ENCODE measurements at places on chromosomes 3 and 15.

GRCh38 chr3:3586843-3587646, 212.2 kb upstream of the LRRN1 start:
- no peak for DNase-seq

DNA sequence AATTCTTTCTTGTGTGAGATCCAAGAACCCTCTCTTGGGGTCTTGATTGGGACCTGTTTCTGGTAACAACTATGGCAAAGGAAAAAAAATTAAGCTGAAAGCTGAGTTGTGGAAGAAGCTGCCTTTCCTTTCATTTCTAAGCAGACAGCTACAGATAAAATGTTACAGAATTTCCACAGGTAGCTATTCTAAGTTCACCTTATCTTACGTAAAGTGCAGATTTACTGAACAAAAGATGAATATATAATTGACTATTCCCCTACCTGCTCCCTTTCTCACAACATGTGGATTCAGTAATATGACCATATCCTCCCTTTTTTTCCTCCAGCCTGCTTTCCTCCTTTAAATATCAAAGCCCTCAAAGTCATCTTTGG, 36.6 kb downstream of the CLEC3B start:
- no peak for DNase-seq

- no peak for DNase-seq
Measured at GRCh38 chr3:100603469-100603868, 5.9 kb upstream of the ADGRG7 start.

GRCh38 chr3:168546707-168547106, 451.0 kb upstream of the GOLIM4 start:
- no peak for DNase-seq

DNA sequence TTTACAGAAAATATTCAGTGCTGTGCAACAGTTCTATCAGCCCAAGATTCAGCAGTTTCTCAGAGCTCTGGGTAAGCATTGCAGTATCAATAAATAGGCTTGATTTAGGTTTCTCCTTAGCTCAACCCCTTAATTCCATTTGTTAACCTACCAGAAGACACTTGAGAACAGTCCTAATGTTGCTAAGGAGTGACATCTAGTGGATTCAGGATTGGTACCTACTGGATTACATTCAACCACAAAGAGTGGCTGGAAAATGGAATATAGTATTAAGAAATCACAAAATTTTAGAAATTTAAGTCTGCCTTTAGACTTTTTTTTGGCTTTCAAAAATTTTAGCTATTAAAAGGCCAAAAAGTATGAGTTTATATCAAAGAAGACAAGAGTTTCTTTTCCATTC, 34.7 kb downstream of the POLG start:
- no peak for DNase-seq

GRCh38 chr3:179717219-179717618, 64.4 kb downstream of the USP13 start:
- no peak for DNase-seq

- DNase-seq, result no peak
Measured at GRCh38 chr3:46874430-46874829, 3.1 kb upstream of the PTH1R start.

DNA sequence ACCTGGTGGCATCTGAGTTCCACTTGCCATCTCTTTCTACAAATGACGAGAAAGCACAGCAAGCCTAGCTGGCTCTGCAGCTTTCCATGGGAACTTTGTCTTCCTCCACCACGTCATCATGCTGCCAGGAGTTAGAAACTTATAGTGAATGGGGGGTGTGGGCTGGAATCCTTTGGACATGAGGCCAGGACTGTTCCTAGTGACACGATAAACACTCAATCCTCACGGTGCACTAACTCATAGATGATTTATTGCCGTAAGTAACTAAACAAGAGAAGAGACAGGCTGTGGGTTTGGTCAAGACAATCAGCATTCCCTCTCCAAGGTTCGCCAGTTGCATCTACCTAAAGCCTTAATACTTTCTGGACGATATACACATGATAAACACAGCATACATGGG, 50.6 kb downstream of the OXNAD1 start:
- DNase-seq, result no peak

- no peak for DNase-seq
Measured at GRCh38 chr3:29331456-29332194, 50.8 kb downstream of the RBMS3 start.

DNA sequence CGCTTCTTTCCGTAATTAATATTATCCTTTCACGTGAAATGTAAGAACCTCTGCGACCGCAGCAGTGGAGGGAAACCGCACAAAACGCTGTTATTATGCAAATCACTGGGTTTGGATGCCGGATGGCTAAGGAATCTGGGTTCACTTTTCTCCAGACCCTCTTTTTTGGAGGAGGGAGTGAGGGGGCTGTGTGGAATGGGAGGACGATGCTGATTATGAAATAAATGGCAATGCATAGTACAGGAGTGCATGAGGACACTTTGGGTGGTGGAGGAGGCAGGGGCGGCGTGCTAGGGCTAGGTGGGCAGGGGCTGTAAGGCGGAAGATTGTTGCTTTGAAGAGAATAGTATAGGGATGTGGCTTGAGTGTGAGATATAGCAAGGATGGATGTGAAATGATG, 1.8 kb downstream of the CADM2 start:
- no peak for DNase-seq

GRCh38 chr3:46935168-46935858, 41.2 kb downstream of the CCDC12 start:
- DNase-seq, result peak; percentile 87

DNA sequence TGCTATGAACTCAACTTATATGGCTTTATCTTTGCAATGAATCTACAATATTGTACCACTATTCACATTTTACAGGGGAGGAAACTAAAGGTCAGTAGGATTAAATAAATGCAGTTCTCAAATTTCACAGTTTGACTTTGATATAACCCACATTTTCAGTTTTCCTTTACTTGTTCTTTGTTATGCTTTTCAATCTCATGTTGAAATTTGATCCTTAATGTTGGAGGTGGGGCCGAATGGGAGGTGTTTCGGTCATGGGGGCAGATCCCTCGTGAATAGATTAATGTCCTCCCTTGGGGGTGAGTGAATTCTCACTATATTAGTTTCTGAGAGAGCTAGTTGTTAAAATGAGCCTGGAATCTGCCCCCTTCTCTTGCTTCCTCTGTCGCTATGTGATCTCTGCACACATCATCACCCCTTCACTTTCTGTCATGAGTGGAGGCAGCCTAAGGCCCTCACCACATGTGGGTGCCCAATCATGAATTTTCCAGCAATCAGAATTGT, 44.7 kb downstream of the CD200 start:
- DNase-seq, result peak; percentile 56

DNA sequence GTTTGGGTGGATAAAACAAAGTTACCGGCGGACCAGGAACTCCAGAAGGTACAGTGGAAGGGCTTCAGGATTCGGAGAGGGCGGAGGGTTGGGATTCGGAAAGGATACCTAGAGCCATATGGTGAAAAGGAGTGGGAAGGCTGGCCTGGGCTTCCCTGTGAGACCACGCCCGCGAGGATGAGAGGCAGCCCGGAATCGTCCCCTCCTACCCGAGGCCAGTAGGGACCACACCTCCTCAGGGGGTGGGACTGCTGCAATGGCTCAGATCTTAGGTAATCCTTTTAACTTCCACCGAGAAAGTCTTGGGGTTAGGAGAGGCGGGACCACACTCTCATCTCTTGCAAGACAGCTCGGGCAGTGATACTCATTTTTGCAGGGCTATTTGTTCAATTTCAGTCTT, 511.3 kb downstream of the OCA2 start:
- no peak for DNase-seq

DNA sequence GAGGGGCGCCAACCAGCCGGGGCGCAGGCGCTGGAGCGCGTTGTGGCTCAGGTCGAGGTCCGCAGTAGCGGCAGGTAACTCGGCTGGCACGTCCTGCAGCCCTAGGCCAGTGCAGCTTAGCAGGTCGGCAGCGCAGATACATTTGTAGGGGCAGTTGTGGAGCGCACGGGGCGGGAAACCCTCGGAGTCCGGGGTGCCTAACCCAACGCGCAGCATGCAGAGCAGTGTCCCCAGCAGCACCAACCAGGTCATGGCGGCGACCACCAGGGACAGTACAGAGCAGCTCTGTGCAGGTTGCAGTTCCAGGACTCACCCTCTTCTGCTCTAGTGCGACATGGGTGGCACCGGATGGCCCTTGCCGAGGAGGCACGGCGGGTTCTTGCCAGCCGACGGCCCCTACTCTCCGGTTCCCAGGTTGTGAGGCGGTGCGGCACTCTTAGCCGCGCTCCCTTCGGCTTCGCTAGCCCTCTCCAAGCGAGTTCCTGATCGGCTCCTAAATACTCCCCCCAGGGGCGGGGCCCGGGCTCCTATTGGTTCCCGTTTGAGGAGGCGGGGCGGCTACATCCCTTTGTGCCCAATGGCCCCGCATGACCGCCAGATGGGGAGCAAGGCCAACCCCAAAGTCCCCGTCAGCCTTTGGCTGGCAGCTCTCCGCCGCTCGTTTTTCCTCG, at the start of gene AMIGO3:
Gene AMIGO3 (minus strand): TSS at position 471 of the 671 bp plus-strand sequence. CDS start 219 bp downstream, at position 252.
- peak; percentile 98 for DNase-seq

Data from right cardiac atrium (tissue), 5 donors.